Thyroid gland (tissue), 4 donors: ENCODE measurements at places on chromosomes 6 and 20.

- no peak for DNase-seq
Observed at GRCh38 chr20:56897958-56898349, 268.8 kb downstream of the TFAP2C start.

DNA sequence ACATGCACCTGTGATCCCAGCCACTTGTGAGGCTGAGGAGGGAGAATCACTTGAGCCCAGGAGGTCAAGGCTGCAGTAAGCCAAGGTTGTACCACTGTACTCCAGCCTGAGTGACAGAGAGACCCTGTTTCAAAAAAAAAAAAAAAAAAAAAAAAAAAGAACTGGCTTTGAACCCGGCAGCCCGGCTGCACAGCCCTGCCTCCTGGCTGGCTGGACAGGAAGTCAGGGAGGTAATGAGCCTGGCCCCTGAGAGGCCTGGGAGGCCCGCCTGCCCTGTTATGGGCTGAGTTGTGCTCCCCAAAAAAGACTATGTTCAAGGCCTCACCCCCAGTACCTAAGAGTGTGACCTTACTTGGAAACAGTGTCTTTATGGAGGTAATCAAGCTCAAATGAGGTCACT lies 65.6 kb downstream of the ABHD12 start:
- DNase-seq, result no peak

GRCh38 chr6:137218473-137218916 lies 690 bp downstream of the IFNGR1 start:
- peak; percentile 52 for DNase-seq

DNA sequence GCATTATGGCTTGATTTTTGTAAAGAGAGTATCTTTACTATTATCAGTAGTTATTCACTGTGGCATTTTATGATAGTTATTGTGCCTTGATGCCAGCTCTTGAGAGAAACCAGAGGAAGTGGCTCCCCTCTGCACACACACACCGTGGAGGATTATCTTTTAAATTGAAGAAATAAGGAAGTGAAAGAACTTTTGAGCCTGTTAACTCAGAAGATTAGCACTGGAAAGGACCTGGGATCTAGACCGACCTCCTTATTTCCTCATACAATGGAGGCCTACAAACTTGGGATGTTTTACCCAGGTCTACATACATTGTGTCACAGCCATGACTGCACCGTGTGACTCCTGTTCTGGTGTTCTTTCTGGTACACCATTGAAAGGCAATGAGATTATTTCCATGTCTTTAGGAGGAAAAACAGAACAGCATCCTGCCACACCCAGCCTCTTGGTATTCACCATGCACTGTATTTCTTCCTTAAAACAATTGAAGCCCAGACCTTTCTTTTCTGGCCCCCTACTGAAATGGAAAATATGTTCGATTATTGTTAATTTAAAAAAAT lies 40.6 kb downstream of the HECA start:
- DNase-seq, result no peak
